ENCODE measurements at places on chromosomes 5 and 9. TPM values are rescaled to one million over a fixed set of nuclear protein-coding genes. Genes with fewer than 3 reads are reported as not detected.

CARD6 gene
- 6.3 TPM for total RNA-seq

DCTN4 gene
- total RNA-seq = 76.3 TPM

PTPN3 gene
- total RNA-seq = 1.2 TPM

GDF9 gene
- total RNA-seq = not detected

MAMDC2 gene
- 2.6 TPM for total RNA-seq

PTPRD gene
- 65.2 TPM for total RNA-seq

DAB2IP gene
- total RNA-seq = 9.3 TPM

CTSV gene
- 2.1 TPM for total RNA-seq

RANBP17 gene
- 4.4 TPM for total RNA-seq

PRELID2 gene
- 1.2 TPM for total RNA-seq

CARTPT gene
- not detected for total RNA-seq

MARCHF3 gene
- 2.0 TPM for total RNA-seq

TEK gene
- 3.0 TPM for total RNA-seq

OR1J2 gene
- total RNA-seq = not detected

AJM1 gene
- total RNA-seq = 0.88 TPM

PCDHA1 gene
- not detected for total RNA-seq

PPP2R2B gene
- not detected for total RNA-seq

MEIKIN gene
- total RNA-seq = not detected

C9 gene
- total RNA-seq = not detected

FEM1C gene
- total RNA-seq = 11.2 TPM

TNFSF15 gene
- 0.08 TPM for total RNA-seq

FCHO2 gene
- total RNA-seq = 11.9 TPM

GPRIN1 gene
- total RNA-seq = 4.5 TPM
